ENCODE measurements at places on chromosomes 4 and X. TPM values are rescaled to one million over a fixed set of nuclear protein-coding genes. Genes with fewer than 3 reads are reported as not detected.
A peak's percentile ranks its signal among the peaks of the same experiment; 100 is the strongest.

DNA sequence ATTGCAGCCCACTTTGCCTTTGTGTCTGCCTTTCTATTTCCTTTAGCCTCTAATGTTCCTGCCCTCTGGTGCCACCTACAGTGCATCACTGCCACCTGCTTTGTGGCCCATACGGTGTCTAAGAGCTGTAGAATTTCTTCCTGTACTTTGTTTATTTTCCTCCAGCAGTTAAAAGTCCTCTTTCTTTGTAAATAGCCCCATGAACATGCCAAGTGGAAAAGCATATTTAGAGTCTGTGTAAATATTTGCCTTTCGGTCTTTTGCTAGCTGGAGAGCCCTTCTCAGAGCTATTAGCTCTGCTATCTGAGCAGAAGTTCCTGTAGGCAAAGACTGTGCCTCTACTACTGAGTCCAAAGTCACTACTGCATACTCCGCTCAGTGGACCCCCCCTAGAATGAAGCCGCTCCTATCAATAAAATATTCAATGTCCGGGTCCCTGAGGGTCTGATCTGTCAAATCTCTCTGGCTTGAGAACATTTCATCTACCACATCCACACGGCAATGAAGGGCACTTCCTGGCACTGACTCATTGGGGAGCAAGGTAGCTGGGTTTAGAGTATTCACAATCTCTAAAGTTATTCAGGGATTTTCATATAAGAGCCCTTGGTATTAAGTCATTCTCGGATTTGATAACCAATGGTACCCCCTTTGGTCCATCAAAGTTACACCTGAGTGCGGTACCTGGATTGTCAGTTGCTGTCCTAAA lies 36.3 kb downstream of the SULT1E1 start:
- peak; percentile 61 for DNase-seq

DNA sequence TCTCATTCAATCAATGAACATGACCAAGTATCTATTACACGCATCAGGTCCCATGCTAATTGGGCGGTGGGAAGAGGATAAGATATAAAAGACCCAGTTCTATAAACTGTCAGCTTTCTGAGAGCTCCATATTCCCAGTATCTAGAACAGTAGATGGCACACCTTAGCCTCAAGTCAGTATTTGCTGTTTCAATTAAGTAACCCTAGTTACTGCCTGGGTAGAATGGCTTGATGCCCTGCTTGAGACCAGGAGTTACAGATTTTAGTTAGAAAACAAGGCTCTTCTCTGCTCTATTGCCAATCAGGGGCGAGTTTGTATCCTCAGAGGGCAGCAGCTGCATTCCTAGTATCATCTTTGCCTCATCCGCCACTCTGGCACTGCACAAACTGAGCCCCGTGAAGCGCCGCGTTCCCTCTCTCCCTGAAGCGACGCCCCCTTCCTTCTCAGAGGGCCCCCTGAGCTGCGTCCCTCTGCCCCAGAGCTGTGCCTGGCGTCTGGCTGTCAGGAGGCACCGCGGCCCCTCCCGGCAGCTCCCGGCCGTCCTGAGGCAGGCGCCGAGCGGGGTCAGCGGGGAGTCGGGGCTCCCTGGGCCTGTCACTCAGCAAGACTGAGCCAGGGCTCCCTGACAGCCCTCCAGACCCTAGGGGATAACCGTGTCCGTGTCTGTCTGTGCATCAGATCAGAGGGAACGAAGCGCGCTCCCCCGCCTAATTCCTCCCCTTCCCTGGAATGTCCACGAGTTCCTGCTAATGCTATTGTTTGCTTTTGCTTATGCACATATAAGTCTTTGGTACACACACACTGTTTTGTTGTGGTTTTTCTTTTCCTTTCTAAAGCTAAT lies 212.4 kb upstream of the TTC29 start:
- no peak for DNase-seq

GRCh38 chrX:11273544-11273943 lies 19.7 kb upstream of the AMELX start:
- no peak for DNase-seq

GRCh38 chr4:183627979-183628588 lies 30.9 kb downstream of the RWDD4 start:
- no peak for DNase-seq

GRCh38 chr4:31649878-31650277 lies 929.7 kb downstream of the PCDH7 start:
- DNase-seq = no peak

DNA sequence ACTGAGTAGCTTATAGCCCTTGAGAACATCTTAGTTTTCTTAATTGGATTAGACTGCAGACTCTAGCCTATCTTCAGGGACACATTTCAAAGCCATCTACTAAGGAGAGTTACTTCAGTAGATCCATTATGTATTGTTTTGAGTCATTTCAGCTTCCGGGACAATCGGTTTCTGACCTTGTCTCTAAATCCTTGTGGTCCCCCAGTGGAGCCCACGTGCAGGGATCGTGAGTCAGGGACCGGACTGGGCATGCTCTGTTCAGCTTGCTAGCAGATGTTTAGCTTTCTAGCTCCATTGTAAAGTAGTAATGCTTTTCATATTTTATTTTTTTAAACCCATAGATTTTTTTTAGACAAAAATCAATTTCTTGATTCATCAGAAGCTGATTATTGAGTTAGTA lies 211.9 kb upstream of the PRPS2 start:
- DNase-seq = no peak

DNA sequence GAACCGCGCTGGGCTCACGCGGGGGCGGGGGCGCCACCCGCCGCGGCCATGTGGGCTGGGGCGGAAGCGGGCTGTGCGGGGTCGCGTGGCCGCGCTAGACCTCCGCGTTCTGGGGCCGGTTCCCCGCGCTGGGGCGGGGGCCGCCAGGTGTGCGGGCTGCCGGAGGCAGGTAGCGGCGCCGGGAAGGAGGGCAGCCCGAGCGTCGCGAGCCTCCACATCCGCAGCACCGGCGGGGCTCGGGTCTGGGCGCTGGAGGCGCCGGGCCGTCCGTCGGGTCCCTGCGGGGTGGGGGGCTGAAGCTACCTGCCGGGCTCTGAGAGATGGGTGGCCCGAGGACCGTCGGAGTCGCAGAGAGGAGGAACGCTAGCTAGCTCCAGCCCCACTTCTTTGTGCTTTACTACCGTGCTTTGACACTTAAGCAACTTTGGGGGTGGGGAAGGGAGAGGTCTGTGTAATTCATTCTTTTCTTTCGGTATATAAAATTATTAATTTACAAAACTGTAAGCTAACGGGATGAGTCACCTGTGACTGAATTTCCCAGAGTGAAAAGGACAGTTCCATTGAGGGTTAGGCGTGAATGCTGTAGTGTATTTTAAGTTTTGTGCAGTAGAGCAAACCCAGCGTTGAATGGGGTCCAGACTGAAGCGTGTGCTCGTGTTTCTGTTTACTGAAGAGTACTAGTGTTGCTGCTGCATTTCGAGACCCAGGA lies 689 bp downstream of the METAP1 start:
- DNase-seq = no peak

SLC25A6 gene
- total RNA-seq = 329 TPM

NEUROG2 gene
- total RNA-seq = not detected
